Immature natural killer cell (primary cell): ENCODE measurements at places on chromosomes 3 and 15. TPM values are rescaled to one million over a fixed set of nuclear protein-coding genes. Genes with fewer than 3 reads are reported as not detected.
A peak's percentile ranks its signal among the peaks of the same experiment; 100 is the strongest.

The MAGI1 gene
- not detected for polyA plus RNA-seq

The BCL2A1 gene
- polyA plus RNA-seq: 12.2 TPM

The SLC51B gene
- not detected for polyA plus RNA-seq

The GABRB3 gene
- polyA plus RNA-seq: not detected

DNA sequence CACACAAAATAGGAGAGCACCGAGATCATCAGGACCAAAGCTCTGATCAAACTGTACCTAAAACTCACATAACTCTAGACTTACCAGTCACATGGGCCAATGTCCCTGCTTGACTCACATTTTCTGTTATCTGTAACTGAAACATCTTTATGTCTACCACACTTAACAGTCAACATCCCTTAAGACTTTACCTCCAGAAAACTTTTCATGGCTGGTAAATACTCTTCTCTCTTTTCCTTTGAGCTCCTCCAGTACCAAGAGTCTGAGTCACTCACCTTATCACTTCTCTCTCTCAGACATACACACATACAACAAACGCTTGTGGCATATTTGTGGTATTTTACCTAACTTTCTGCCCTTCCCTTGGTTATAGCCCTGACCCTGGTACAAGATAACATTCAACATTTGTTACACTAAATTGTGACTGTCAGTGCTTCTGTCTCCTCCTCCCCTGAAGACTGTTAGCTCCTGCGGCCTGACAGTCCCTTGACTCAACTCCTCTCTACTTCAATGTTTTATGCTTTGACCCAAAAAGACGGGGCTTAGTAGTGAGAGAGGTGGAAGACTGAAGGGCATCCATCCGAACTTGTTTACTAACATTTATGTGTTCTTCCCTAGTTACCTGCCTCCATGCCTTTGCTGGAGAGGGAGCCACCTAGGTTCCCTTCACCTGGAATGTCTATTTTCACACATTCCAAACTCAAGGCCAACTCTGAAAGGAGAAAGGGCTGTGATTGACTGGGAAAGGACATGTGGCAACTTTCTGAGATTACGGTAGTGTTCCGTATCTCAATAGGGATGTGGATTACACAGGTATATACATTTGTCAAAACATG lies 3.7 kb upstream of the EFHB start:
- H3K4me1 ChIP-seq: no peaks in the 10 kb centered on the region
- H3K27me3 ChIP-seq: peaks cover 5% of the 10 kb centered on the region
- H3K27ac ChIP-seq: no peak overlapping the region
- no peaks in the 10 kb centered on the region for H3K36me3 ChIP-seq
- DNase-seq: no peak

- no peaks in the 10 kb centered on the region for H3K36me3 ChIP-seq
- peaks cover 63% of the 10 kb centered on the region for H3K4me1 ChIP-seq
- H3K4me3 ChIP-seq: peak overlapping the region; percentile 94
- peak overlapping the region; percentile 100 for H3K27ac ChIP-seq
- peak; percentile 40 for DNase-seq
Observed at GRCh38 chr3:122415104-122415744, 638 bp downstream of the WDR5B start.

GRCh38 chr3:161268601-161269000 lies 47.5 kb downstream of the NMD3 start:
- H3K27ac ChIP-seq: no peak overlapping the region
- no peaks in the 10 kb centered on the region for H3K27me3 ChIP-seq
- DNase-seq: no peak
- H3K4me1 ChIP-seq: peaks cover 8% of the 10 kb centered on the region
- H3K4me3 ChIP-seq: no peak overlapping the region
- H3K36me3 ChIP-seq: peaks cover 24% of the 10 kb centered on the region
